ENCODE measurements at places on chromosomes 4 and X.
A peak's percentile ranks its signal among the peaks of the same experiment; 100 is the strongest.

GRCh38 chr4:100106982-100107381, 83.3 kb downstream of the DDIT4L start:
- DNase-seq, result no peak

DNA sequence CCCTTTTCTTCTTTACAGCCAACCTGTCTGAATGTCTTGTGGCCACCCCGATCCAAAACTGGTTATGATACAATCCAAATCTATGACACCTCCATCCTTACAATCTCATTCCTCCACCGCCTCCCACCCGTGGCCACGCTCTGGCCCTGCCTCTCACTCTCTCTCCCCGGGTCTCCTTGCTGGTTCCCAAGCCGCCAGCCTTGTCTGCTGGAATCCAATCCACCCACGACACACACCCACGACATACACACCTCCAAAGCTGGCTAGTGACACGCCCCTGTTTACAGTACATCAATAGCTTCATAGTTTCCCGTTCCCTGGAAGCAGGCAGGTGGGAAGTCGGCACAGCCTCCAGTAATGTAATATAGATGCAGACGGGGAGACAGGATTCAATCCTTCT, 99.0 kb downstream of the WFS1 start:
- DNase-seq, result no peak

DNA sequence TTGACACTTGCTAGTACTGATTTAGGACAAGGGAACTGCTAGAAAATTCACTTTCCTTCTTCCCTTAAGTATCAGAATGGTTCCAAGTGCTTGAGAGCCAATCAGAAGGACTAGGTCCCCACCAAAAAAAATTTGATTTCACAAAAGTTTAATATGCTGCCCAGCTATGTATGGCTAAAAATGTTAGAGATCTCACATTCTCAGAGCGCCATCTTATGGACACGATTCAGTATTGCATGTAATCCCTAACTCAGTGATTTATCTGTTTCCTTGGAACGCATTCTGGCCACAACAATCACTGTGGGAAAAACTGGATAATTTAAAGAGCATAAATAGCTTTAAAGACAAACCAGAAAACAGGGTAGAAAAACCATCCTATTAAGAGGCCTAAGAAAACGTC, 255.1 kb upstream of the GPC4 start:
- peak; percentile 6 for DNase-seq

- DNase-seq, result no peak
Measured at GRCh38 chrX:120774606-120775005, 101.1 kb downstream of the CT47B1 start.

DNA sequence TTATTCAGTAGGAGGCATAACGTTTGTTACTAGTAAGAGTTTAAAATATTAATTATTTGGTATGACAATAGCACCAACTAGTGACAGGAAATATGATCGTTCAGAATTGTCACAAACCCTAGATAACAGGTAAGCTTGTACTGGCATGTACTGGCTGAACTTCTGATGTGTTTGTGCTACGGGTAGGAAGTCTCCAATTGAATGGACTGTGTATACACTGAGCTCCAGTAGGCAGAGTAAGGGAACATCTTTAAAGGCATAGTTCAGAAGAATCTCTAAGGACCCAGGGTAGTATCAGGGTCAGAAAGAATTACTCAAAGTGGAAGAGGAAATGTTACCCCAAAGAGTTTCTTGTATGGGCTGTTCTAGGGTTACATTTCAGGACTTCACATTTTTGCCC, 230.4 kb downstream of the EDA2R start:
- DNase-seq, result no peak

GRCh38 chrX:30504309-30504708, 73.3 kb downstream of the TASL start:
- DNase-seq, result peak; percentile 56

GRCh38 chr4:5827108-5828004, 65.5 kb downstream of the CRMP1 start:
- DNase-seq, result no peak

- DNase-seq, result no peak
Measured at GRCh38 chr4:108110450-108110849, 58.3 kb downstream of the LEF1 start.

GRCh38 chr4:110637408-110638088, 14.7 kb upstream of the PITX2 start:
- DNase-seq, result no peak

GRCh38 chr4:7289589-7289988, 97.3 kb downstream of the SORCS2 start:
- DNase-seq, result no peak

GRCh38 chr4:128477540-128477939, 189.9 kb upstream of the PGRMC2 start:
- no peak for DNase-seq

- DNase-seq, result no peak
Measured at GRCh38 chrX:15475021-15475420, 18.1 kb downstream of the PIR start.

GRCh38 chrX:71144651-71145050, at the start of gene NLGN3:
Gene NLGN3 (plus strand): TSS chrX:71144841. CDS start chrX:71147750, 2,909 bp downstream.
- DNase-seq, result no peak

DNA sequence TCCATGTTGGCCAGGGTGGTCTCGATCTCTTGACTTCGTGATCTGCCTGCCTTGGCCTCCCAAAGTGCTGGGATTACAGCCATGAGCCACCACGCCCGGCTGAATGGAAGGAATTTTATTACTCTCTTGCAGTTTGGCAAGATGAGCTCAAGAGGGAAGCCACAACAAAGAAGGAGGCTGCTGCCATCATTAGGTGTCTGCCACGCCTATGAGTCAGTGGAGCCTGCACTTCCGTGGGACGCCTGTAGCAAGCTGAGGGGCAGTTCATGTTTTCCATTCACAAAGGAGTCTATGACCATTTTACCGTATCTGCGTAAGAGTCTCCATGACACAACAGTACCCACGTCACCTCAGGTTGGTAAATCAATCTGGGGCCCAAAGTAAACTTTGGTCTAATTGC, 51.2 kb upstream of the CHRNA9 start:
- DNase-seq, result peak; percentile 91

DNA sequence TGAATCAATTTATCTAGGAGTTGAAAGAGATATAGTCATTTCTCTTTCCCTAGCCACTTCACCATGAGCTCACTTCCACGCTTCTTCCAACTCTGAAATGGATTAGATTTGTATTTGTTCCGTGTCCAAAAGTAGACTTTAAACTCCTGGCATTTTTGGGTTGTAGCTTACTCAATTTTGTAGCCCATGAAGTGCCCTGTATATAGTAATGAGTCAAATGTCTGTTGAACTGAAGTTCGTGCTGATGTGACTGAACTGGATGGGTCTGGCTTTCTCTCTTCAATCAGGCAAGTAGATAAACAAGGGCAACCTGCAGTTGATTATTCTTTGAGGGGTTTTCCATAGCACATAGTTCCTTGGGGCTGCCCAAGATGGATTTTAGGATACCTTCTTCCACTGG, 450.6 kb downstream of the SH2D1A start:
- DNase-seq, result no peak

DNA sequence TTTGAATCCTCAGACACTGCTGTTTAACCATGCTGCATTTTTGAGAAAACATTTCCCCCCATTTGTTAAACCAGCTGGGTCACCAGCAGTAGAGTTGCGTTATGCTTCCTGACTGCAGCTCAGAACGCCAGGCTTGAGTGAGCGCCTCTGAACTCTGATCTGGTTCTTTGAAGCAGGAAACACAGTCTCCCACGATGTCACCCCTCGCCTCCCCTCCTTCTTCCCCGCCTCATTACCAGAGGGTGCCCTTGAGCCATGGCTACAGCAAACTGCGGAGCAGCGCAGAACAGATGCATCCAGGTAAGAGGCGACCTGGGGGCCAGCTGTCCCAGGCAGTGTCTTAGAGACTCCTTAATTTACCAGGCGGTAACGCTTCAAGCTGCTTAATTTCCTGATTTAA, 78.4 kb downstream of the REPS2 start:
- DNase-seq, result no peak

DNA sequence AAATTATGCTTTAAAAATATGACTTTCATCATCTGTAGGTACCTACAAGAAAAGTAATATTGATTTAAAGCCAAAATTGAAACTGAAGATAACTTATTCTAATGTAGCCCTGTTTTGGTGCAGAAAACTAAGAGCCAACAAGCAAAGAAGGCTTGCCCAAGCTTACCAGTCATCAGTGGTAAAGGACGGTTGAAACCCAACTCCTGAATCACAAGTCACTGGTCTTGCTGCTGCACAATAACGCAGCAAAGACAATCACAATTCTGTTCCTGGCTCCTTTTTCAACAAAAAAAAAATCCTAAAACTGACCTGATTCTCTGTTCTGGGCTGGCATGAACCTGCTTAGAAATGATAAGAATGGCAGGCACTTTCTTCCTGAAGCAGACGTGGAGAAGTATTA, 34.5 kb downstream of the WDFY3 start:
- DNase-seq, result no peak

DNA sequence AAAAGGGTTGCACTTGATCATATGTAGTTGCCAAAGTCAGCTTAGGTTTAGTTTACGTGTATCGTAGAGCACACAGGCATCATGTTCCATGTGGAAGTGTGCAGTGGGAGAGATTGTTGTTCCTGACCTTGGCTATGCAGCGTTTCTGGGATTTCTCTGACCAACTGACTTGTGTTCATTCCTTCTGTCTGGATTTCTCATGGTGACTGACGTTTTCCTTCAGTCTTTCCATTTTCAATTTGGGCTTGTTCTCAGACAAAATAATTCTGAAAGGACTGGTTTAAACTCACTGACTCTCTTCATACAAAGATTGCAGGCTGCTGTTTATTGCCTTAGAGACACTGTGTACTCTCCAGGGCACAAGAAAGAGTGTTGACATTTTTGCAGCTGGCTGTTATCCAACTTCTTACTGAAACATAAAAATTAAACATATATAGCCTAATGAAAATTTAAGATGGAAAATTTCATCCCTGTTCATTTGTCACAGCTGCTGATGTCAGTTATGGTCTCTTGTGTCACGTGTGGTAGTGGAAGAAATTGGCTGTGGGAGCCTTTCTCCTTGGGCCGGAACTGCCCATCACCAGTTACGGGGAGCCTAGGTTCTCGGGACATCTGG, 95.4 kb downstream of the TNIP2 start:
- no peak for DNase-seq

Measured in A172 (cell line).